ENCODE measurements at places on chromosomes 3 and 15.

DNA sequence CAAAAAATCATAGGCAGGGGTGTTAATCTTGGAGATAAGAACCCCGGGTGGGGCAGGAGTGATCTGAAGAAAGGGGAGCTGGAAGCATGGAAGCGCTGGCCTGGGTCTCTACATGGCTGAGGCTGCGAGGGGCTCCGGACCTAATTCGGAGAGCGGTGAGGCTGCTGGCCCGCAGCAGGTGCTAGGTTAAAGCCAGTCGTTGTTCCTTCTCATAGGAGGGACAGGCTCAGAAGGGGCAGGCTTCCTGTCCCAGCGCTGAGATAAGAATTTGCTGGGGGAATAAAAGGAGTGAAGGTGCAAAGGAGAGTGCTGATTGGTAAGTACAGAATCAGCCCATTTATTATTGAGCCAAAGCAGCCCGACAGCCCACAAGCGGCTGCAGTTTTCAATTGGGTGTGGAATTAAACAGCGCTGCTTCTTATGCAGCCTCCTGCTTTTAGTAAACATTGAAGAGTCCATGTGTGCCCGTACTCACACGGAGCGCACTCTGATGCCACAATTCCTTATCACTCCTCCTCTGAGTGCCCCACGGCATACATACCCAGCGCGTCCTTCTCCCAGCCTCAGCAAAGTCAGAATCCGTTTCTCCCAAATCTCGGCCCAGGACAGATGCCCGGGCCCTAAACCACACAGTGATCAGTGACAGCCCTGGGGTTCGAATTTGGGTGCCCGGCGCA, 17.1 kb downstream of the CHST13 start:
- DNase-seq, result no peak

DNA sequence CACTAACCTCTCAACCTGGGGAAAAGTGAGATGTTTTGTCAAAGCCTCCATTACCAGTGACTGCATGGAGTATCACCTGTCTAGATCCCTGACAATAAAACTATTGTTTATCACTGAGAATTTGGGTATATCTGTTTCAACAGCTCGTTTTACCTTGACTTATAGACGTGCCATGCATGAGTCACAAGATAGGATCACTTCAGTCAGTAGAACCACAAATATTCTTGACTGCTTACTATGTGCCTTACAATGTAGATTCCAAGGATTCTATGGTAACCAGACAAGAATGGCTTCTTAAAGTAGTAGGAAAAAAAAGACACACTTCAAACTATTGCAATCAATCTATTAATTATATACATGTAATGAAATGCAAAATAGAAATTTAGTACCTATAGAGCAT, 55.7 kb upstream of the GRM7 start:
- DNase-seq, result no peak

DNA sequence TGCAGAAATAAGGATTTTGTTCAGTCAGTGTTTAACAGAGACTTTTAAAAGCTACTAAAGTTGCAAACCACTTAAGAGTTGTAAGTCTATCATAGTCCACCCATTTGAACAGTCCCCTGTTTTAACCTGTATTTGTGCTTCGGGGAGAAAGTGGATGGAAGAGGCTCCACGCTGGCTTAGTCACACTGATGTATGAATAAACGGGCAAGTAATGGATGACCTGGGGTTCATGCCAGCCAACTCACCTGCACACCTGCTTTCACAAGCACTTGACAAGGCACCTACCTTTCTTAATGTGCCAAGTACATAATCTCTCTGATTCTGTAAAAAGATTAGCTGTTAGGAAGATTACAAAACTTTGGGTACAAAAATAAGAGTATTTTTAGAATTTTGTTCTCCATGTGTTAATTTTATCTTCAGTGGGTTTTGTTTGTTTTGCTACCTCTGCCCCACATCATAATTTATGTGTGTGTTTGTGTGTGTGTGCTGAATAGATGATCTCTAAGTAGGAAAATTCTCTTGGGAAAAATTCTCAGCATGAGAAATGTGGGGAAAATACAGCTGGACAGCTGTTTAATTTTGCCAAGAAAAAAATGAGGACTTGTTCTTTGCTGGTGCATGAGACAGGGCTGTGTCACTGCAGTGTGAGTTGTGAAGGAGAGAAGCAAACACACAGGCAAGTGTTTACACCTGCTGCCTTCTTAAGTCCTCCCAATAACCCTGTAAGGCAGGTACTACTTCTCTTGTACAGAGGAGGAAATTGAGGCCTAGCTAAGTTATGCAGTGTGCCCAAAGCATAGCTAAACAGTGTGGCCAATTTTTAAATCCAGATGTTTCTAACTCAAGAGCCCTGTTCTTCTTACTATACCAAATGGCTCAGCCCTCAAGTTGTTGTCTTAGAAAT, 181.2 kb upstream of the IL12A start:
- no peak for DNase-seq

DNA sequence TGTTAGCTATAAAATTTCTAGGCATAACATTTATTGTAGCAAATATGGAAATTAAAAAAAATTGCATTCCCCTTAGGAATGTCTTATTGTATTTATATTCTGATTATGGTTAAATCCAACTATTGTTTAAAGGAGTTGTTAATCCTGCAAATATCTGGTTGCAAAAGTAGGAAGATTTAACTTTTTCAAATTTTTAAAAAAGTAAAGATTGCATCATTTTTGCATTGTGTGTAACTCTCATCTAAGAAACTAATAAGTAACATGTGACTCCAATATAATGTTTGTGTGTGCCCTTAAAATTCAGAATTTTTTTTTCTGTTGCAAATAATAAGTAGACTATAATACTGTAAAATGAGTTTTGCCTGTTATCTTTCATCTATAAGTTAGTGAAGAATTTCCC, 204.1 kb upstream of the DPH6 start:
- DNase-seq, result no peak

GRCh38 chr15:79769069-79769481, 127.7 kb downstream of the MTHFS start:
- peak; percentile 3 for DNase-seq

GRCh38 chr3:152564459-152564858, 270.5 kb upstream of the P2RY1 start:
- DNase-seq, result no peak
